Stimulated activated CD8-positive, alpha-beta memory T cell treated with anti-CD3 and anti-CD28 coated beads, Interleukin-4, amount 100 ng/mL, for 4 hours (primary cell): ENCODE measurements at places on chromosomes 11 and 22.

DNA sequence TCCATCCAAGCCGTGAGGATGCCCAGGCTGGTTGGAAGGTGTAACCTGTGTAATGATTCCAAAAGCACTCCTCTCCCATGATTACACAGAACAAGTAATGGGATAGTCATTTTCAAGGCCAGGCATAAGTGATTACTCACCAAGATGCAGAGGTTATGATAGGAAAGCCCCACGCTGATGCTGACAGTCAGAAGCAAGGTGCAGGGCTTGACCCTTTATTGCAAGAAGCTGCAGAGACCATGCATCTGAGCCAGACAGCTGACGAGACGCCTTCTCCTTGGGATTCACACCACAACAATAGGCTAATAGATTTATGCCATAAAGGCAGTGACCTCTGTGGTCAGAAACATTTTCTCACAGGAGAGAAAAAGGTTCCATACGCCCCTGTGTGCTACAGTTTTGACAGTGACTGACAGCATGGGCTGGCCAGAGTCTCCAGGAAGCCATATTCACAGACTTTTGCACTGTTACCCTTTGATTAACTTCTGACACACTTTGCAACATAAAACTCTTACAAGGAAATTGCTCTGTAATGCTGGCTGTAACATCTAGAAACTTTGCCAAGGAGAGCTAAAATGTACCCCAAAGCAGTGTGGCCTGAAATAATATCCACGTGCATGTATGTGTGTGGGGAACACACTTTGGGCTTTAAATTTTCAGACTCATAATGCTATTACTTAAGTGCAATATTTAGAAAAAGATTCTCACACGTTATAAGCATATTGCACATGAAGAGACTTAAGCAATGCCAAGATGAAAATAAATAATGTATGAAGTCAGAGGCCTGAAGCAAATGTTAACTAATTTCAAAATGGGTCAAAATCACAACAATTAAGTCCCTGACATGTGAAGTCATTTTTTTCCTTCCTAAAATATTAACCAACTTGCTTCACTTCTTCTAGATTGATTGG lies 1079.0 kb upstream of the TENM4 start:
- no peak for DNase-seq

DNA sequence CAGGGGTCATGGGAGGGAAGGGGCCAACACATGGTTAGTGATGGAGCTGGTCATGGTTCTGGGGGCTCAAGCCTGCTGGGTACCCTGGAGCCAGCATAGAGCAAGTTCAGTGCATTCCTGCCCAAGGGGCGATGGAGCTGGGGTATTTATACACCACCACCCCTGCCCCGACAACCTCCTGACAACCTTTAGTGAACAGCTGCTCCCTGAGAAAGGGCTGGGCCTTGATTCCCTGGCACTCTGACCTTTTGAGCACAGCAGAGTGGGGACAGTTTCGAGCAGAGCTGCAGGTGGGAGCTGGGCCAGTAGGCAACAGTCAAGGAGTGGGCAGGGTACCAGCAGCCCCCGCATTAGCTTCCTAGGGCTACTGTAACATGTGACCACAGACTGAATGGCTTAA lies 6.0 kb downstream of the PARVG start:
- no peak for DNase-seq

DNA sequence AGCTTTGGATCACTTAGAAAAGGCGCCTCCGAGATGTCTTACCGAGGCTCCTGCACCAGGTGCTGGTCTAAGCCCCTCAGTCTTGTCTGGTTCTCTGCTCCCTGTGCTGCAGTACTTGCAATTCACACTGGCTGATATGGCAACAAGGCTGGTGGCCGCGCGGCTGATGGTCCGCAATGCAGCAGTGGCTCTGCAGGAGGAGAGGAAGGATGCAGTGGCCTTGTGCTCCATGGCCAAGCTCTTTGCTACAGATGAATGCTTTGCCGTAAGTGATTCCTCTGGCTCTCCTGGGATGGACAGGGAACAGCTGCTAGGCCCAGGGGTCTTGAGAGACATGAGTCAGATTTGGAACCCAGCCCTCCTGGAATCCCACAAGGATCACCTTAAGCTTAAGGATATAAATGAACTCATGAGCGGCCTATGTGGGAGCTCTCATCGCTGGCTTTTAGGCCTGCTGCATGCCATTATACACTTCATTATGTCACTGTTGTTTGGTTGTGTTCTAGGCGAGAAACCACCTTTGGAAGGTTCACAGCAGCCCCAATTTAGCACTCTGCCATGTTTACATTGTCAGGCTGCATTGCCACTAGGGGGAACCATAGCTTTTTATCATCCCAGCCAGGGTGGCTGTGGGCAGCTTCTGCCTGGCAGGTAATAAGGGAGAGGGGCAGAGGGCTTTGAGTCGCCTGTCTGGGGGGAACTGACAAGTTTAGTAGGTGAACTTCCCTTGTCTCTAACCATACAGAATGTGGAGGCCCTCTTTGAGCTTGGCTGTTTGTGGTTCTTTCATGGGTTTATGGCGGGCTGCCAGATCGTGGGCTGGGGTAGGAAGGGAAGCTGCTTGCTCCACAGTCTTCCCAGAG lies 8.5 kb downstream of the ACAD8 start:
- no peak for DNase-seq

GRCh38 chr11:10318527-10318802 lies 13.6 kb downstream of the ADM start:
- DNase-seq = no peak

DNA sequence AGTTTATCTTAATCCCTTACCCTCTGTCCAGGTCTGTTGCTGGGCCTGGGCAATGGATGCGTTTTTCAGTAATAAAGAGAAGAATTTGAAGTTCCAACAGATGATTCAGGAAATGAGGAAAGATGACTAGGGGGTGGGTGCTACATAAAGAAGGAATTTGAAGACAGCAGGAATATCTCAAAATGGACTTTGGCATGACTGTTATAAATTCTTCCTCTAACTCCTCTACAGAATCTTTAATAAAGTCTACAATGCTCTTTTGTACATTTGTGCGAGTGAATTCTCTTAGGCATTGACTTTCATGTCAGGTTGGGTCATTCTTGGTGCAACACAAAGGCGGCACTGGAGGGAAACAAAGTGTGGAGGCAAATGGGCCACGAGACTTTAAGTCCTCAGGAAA lies 35.1 kb upstream of the PRSS23 start:
- DNase-seq = no peak

DNA sequence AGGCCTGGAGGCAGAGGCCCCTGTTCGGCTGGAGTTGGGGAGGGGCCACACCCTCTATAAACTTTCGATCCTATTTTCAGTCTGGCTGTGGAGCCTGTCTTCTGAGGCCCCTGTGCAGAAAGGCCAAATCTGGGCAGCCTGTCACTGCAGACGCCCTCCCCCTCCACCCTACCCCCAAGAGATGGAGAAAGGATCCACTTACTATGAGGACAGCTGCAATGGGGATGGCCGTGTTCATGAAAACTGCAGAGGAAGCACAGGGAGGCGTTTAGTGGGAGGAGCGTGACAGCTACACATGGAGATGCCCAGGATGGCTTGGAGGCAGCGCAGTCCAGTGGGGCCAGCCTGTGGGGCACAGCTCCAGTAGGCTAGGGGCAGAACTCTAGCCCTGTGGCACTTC lies 43.5 kb upstream of the KCNJ11 start:
- no peak for DNase-seq
